ENCODE measurements at places on chromosomes 2 and 18.

GRCh38 chr2:191593622-191594385 is 84.1 kb upstream of the NABP1 start:
- DNase-seq: no peak

DNA sequence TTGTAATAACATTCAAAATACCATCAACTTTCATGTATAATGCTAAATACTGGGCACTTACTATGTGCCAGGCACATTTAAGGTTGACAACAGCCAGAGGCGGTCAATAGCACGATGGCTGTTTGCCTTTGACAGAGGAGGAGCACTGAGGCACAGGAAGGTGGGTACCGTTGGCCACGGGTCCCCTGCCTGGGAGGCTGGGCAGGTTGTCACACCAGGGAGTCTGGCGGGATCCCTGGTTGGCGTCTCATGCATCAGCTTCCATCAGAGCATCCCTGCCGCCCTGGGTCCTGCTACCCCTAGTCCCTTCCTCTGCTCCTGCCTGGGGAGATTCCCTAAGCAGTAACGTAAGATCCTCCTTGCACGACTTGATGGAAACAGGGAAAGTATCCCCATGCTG is 19.4 kb downstream of the ALLC start:
- DNase-seq: no peak

DNA sequence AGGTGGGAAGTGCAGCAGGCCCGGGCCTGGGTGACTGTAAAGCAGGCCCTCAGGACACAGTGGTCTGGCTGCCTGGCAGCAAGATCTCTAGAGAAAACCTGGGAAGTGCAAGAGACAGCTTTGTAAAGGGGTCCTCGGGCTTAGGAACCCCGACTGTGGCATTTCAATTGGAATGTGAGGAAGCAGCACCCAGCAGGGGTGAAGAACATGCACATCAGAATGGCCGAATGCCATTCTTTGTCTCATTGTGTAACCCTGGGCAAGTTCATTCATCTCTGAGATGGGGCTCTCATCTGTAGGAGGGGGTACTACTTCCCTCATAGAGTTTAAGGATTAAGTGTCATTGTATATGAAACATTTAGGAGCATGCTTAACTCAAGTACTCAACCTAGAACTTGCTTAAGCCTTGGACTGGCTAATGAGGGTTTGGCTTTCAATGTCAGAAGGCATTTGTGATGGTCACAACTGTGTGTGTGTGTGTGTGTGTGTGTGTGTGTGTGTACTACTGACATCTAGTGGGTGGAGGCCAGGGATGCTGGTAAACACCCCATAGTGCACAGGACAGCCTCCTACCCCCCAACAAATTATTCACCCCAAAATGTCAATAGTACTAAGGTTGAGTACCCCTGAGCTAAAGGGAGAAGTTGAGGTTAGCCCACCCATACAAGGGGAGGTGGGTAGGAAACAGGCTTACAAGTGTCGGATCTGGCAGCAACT is 29.3 kb downstream of the MEX3C start:
- no peak for DNase-seq

DNA sequence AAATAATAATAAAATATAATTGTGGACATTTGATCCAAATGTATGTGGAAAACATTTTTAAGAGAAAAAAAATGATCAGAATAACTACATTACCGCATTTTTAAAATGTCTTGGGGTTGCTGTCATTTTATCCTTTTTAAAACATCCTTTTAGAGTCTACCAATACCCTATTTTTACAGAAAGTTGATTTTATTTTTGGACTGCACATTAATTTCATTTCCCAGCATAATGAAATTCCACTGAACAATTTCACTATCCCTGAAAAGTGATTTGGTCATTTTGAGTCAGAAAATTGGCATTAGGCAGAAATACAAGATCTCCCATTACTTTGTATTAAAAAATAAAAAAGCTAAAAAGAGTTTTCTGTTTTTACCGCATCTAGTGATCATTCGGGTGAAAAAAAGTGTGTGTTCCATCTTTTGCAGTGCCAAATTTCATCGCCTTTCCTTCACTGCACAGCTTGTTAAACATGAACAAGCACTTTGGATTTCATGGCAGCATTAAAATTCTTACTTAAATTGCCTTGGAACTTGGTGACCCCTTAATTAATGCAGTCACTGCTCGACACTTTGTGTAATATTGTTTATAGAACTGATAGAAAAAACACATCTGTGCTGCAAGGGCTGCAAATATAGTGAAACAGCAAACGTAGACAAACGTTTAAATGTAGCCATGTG is 611.7 kb downstream of the TSN start:
- DNase-seq: no peak

DNA sequence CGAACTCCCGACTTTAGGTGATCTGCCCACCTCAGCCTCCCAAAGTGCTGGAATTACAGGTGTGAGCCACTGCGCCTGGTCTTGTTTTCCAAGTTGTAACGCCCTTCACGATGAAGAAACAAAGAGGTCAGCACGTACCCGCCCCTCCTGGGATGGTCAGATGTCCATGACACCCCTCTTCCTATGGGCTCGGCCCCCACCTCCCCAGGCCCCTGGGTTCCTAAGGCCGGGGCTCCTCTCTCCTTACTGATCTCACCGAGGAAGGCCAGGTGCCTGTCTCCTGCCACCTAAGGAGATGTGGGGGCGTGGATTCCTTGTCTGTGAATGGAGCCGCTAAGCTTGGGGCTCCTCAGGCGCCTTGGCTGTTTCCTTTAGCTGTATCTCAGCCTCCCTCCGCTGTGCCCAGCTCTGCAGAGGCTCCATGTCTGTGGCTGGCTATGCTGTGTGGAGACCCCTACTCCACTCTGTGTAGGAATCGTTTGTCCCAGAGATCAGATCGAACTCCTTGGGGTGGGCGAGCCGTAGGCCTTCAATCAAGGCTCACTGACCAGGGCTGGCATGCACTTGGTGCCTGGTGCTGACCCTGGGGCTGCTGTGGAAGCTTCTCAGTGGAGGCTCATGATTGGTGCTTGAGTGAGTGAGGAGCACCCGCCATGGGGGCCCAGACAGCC is 8.8 kb downstream of the COLEC11 start:
- DNase-seq: no peak

DNA sequence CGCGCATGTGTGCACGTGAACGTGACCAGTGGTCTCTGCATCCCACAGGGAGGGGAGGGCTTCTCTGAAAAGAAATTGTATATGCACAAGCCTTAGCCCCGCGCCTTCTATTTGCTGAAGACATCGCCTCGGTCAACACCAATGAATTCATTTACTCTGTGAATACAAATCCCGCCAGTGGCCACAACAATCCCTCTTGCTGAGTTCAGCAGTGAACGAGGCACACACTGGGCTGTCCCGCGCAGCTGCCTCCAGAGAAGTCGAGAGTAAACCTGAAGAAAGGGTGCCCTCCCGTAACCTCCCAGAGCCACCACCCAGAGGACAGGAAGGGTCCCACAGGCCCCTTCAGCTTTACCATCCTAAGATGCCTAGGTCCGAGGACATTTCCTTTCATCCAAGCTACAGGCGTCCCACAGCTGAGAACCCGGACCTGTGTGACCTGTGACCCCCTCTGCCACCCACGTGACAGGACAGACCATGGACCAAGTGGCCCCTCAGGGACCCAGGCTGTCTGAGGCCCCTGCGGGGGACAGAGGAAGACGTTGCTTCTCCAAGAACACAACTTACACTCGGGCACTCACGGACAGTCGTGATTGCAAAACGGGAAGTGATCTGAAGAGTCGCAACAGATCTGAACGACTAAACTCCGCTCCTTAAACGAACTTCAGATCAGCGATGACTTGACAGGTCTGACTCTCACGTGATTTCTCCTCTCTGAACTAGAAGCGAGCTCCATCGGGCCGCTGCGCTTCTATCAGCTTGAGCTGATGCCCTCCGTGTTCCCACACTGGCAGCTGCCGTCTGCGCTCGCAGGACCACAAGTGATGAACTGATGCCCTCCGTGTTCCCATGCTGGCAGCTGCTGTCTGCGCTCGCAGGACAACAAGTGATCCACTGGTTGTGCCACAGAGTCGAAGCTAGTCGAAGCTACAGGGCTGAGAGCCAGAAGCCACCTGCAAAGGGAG is 92.7 kb downstream of the ZNF516 start:
- DNase-seq: no peak

All from NCI-H2107 (cell line).